ENCODE measurements at places on chromosomes 12 and 14.

DNA sequence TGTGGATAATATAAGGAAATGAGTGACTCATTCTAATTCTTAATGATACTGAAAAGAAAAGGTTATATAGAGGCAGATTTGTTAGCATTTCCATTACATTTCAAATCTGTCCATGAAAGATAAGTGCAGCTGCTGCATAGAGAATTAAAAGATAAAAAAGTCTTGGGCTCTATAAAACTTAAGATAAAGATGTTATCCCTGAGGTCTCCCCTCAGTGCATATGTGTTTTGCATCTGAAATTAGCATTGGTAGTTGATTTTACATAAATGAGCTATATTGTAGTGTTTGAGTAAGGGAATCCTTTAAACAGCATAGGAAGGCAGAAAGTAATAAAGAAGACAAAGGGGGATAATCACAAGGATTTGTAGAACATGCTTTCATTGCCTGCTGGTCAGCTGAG, 206.2 kb downstream of the FSCB start:
- H3K4me3 ChIP-seq, result no peak overlapping the region
- H3K27me3 ChIP-seq, result no peaks in the 10 kb centered on the region
- H3K4me1 ChIP-seq, result no peaks in the 10 kb centered on the region
- no peaks in the 10 kb centered on the region for H3K36me3 ChIP-seq

GRCh38 chr14:90345239-90345557, 13.5 kb upstream of the NRDE2 start:
- peaks cover 4% of the 10 kb centered on the region for H3K4me1 ChIP-seq
- H3K27ac ChIP-seq, result no peak overlapping the region
- no peaks in the 10 kb centered on the region for H3K36me3 ChIP-seq
- no peak for DNase-seq
- peaks cover 4% of the 10 kb centered on the region for H3K27me3 ChIP-seq
- H3K4me3 ChIP-seq, result no peak overlapping the region

GRCh38 chr14:57875296-57875695, 9.4 kb upstream of the SLC35F4 start:
- H3K4me3 ChIP-seq, result no peak overlapping the region
- H3K27ac ChIP-seq, result no peak overlapping the region
- DNase-seq, result no peak
- H3K4me1 ChIP-seq, result no peaks in the 10 kb centered on the region
- H3K27me3 ChIP-seq, result no peaks in the 10 kb centered on the region

GRCh38 chr14:101843665-101844064, 82.2 kb downstream of the PPP2R5C start:
- H3K4me3 ChIP-seq, result no peak overlapping the region
- peak; percentile 70 for DNase-seq
- peak overlapping the region; percentile 37 for H3K27ac ChIP-seq
- no peaks in the 10 kb centered on the region for H3K27me3 ChIP-seq
- H3K36me3 ChIP-seq, result peaks cover 59% of the 10 kb centered on the region

DNA sequence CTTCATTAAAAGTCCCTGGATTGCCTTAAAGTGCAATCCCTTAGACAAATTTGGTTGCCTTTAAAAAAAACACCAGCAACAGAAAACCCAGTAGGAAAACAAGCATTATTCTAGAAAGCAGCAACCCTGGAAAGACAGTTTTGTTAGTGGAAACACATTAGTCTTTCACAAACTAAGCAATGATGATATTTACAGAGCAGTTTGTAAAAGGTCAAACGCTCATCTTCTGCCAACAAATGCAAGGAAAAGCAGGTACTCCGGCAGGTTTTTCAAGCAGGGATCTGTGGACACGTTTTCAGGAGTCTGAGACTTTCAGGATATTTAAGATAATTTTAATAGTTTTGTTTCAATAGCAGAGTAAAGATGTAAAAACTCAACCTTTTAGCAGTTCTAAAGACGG, 202.2 kb downstream of the EXOC5 start:
- peaks cover 22% of the 10 kb centered on the region for H3K27me3 ChIP-seq
- no peak overlapping the region for H3K27ac ChIP-seq
- H3K36me3 ChIP-seq, result no peaks in the 10 kb centered on the region
- H3K4me1 ChIP-seq, result peaks cover 2% of the 10 kb centered on the region
- no peak for DNase-seq

DNA sequence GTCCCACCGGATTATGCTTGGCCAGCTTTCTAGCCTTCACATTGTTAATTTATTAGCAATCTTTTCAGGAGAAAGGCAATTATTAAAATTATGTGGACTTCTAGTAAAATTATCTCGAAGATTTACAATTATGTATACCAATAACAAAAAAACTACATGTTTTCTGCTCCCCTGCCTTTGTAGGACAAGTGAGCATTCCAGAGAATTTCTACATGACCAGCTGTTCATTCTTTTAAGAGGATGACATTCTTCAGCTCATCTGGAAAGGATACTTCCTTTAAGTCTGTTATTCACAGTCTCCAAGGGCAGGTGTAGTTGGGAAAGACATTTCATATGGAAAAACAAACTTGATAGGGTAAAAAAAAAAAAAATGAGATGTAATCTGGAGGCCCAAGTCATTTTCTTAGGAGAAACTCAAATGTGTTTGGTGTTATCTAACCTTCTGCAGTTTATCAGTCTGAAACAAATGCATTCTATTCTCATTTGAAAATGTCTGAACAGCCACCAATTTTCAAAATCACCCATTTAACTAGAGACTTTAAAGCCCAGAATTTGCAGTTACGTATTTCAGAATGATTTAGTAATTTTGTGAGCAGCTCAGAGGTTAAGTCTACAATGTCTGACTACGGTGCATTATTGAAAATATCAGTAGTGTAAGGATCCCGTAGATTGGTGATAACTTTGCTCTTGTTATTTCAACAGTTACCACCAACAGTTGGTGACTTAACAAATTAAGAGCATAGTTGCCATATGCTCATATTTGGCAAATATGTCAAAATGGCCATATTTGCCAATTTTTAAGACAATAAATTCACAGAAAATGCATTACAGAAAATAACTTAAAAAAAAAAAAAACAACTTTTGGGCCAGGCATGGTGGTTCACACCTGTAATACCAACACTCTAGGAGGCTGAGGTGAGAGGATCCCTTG, 1.8 kb upstream of the PHLDA1 start:
- H3K4me3 ChIP-seq, result peak overlapping the region; percentile 98
- no peak overlapping the region for H3K27ac ChIP-seq
- no peak for DNase-seq
- H3K4me1 ChIP-seq, result peaks cover 56% of the 10 kb centered on the region

DNA sequence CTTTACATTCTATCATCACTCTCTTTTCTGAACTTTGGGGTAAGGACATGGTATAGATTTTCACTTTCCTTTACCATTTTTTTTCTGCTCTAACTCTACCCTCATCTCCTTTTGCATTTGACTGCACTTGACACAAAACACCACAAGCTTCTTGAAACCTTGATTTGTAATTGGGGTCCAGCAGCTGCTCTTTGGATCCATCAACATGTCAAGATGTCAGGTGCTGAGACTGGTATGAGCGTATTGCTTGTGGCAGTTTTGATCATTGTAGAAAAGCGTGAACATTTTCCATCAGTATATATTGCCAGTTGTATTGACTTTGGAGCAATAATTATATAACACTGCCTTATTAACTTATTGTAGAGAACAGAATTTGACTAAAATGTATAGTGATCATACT, 838.6 kb downstream of the TRHDE start:
- H3K36me3 ChIP-seq, result no peaks in the 10 kb centered on the region
- no peaks in the 10 kb centered on the region for H3K27me3 ChIP-seq
- no peak overlapping the region for H3K4me3 ChIP-seq
- H3K27ac ChIP-seq, result no peak overlapping the region

DNA sequence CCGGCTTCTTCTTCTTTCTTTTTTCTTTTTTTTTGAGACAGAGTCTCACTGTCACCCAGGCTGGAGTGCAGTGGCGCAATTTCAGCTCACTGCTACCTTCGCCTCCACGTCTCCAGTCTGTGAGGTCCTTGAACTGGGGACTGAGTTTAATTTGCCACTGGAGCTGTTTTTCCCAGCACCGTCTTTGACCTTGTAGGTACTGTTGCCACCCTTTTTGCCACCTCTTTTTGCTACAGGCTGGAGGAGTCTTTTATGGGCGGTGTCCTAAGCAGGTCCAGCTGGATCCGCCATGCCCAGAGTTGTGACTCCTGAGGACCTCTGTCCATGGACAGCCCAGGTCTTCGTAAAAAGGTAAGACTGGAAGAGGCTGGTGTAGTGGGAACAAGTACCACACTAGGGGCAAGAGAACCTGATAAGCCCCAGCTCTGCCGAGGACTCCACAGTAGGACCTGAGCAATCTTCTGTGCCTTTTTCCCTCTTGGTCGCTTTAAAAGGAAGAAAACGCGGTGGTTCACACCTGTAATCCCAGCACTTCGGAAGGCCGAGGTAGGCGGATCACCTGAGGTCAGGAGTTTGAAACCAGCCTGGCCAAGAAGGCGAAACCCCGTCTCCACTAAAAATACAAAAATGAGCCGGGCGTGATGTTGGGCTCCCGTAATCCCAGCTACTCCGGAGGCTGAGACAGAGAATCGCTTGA, 946 bp downstream of the RNU4-2 start:
- DNase-seq, result peak; percentile 54
- H3K4me3 ChIP-seq, result no peak overlapping the region
- H3K36me3 ChIP-seq, result no peaks in the 10 kb centered on the region

GRCh38 chr12:96493106-96493505, 3.7 kb downstream of the CFAP54 start:
- H3K27ac ChIP-seq, result no peak overlapping the region
- H3K36me3 ChIP-seq, result peaks cover 8% of the 10 kb centered on the region
- peaks cover 8% of the 10 kb centered on the region for H3K27me3 ChIP-seq
- DNase-seq, result no peak
- H3K4me3 ChIP-seq, result no peak overlapping the region

- H3K36me3 ChIP-seq, result peaks cover 62% of the 10 kb centered on the region
- DNase-seq, result no peak
- H3K27ac ChIP-seq, result peak overlapping the region; percentile 96
- H3K27me3 ChIP-seq, result no peaks in the 10 kb centered on the region
- peaks cover 30% of the 10 kb centered on the region for H3K4me1 ChIP-seq
Measured at GRCh38 chr12:12726555-12727093, 9.5 kb downstream of the CDKN1B start.

GRCh38 chr12:131507094-131507493, 203.8 kb upstream of the SFSWAP start:
- H3K4me3 ChIP-seq, result no peak overlapping the region
- H3K4me1 ChIP-seq, result peaks cover 14% of the 10 kb centered on the region
- no peak overlapping the region for H3K27ac ChIP-seq
- no peak for DNase-seq
